ENCODE measurements at places on chromosomes 2 and 18.

DNA sequence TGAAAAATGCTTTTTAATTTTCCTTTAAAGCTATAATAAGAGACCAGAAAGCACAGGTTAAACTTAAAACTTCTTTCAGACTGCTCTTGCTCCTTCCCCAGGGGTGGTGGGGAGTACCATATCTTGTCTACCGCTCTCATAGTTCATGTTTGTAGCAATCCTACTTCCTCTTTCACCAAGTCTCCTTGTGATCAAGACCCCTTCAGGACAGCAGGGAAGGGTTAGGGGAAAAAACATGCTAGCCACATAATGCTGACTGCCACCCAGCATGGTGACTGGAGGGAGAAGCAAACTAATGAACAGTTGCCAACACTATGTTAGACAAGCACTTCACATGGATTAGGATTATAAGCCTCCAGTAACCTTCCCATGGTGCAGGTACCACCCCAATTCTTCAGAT lies 8.6 kb downstream of the MYO5B start:
- no peak for DNase-seq

DNA sequence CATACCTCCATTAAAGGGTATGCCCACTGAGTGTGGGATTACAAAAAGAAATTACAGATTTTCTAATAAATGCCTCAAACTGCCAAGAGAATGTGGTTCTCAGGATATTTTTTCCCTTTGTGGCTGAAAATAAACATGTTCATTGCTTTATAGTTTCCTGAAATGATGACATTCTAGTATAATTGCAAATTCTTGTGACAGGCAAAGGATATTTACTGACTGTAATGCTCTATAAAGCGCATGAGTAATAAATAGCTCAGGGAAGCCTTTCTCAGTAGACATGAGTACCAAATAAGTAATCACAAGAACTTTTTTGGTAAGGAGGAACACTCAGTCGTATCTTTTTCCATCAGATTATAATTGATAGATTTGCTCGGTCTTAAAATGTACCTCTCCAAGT lies 72.3 kb downstream of the FTCDNL1 start:
- DNase-seq: no peak

DNA sequence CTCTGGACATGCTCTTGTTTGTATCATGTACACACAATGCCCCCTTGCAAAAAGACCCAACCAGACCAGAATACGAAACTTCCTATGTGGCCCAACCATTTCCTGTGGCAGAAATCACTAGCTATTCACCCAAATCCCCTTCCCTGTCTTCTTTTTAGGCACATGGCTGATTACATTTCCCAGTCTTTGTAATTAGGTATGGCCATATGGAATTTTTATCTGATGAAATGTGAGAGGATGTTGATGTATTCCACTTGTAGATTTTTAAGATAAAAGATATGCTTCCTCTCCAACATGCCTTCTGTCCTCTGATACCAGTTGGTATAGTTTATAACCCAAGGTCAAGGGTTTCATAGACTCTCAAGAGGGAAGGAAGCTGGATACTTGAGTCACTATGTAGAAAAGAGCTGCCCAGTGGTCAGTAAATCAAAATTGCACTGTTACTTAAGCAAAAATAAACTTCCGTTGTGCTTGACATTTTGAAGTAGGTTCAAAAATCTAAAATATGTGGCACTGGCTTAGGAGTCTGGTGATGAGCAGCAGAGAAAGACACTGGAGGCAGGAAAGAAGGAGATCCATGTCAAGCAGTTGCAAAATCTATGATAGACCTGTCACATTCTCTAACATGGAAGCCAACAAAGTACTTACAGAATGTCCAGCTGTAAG lies 297.4 kb downstream of the SMAD2 start:
- no peak for DNase-seq

GRCh38 chr18:33062834-33063364 lies 290.1 kb upstream of the KLHL14 start:
- DNase-seq: no peak
